ENCODE measurements at places on chromosomes 1 and 21. TPM values are rescaled to one million over a fixed set of nuclear protein-coding genes. Genes with fewer than 3 reads are reported as not detected.
A peak's percentile ranks its signal among the peaks of the same experiment; 100 is the strongest.

The TMEM200B gene
- total RNA-seq = 0.99 TPM

The SYDE2 gene
- 3.9 TPM for total RNA-seq

The RGSL1 gene
- total RNA-seq = not detected

The PTGS2 gene
- 0.18 TPM for total RNA-seq

The TMEM82 gene
- total RNA-seq = not detected

The ZBTB8A gene
- total RNA-seq = 0.24 TPM

The LIX1L gene
- total RNA-seq = 37.6 TPM

- no peak overlapping the region for H3K4me3 ChIP-seq
- H3K4me1 ChIP-seq = peaks cover 25% of the 10 kb centered on the region
- peak overlapping the region; percentile 49 for H3K27ac ChIP-seq
- no peaks in the 10 kb centered on the region for H3K36me3 ChIP-seq
- no peak for DNase-seq
- no peaks in the 10 kb centered on the region for H3K27me3 ChIP-seq
Observed at GRCh38 chr1:161195171-161195570, 3.7 kb downstream of the ADAMTS4 start.

GRCh38 chr1:84861516-84861915 is 31.5 kb downstream of the LPAR3 start:
- peaks cover 49% of the 10 kb centered on the region for H3K4me1 ChIP-seq
- no peak for DNase-seq
- H3K4me3 ChIP-seq = peak overlapping the region; percentile 7
- H3K27me3 ChIP-seq = no peaks in the 10 kb centered on the region
- H3K27ac ChIP-seq = peak overlapping the region; percentile 62

GRCh38 chr1:21546122-21546825 is 37.1 kb downstream of the ALPL start:
- H3K27ac ChIP-seq = no peak overlapping the region
- no peak for DNase-seq
- no peak overlapping the region for H3K4me3 ChIP-seq

- H3K27me3 ChIP-seq = no peaks in the 10 kb centered on the region
- DNase-seq = no peak
- no peak overlapping the region for H3K4me3 ChIP-seq
- H3K36me3 ChIP-seq = no peaks in the 10 kb centered on the region
- no peak overlapping the region for H3K27ac ChIP-seq
Observed at GRCh38 chr1:28845786-28846543, 34.0 kb downstream of the OPRD1 start.

DNA sequence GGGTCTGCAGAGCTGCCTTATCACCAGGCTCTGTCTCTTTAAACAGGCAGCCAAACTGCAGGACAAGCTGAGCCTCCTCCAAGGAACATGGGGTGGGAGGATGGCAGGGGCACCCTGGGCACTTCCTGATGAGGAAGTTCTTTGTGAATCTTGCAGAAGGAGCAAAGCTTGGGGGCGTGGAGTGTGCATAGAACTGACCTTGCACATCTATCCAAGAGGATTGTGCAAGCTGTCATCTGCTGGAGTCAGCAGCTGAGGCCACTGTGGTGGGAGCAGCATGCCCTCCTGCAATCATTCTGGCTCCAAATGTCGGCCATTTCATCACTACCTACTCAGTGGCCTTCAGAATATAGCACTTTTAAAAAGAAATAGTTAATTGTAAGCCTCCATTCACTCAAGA is 182.2 kb downstream of the AJAP1 start:
- H3K27me3 ChIP-seq = peaks cover 3% of the 10 kb centered on the region
- no peaks in the 10 kb centered on the region for H3K36me3 ChIP-seq
- H3K4me1 ChIP-seq = no peaks in the 10 kb centered on the region
- no peak overlapping the region for H3K27ac ChIP-seq

DNA sequence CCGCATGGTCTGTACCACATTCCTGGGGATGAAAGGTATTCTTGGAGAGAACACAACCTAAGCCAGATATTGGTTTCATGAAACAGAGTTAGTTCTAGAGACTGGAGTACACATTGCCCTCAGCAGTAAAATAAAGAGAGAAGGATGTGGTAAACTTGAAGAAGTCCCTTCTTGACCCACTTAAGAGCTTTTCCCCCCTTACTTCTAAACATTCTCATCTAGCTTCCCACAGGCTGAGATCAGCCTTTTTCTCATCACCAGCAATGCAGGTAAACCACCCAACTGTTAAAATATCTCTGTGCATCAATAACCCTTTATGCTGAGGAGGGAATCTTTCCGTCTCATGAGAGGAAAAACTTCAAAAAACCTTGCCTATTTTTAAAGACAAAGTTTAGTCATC is 62.6 kb downstream of the SUSD4 start:
- no peak overlapping the region for H3K27ac ChIP-seq
- H3K36me3 ChIP-seq = peaks cover 1% of the 10 kb centered on the region
- H3K27me3 ChIP-seq = no peaks in the 10 kb centered on the region
- H3K4me1 ChIP-seq = peaks cover 14% of the 10 kb centered on the region
- no peak overlapping the region for H3K4me3 ChIP-seq
- no peak for DNase-seq

DNA sequence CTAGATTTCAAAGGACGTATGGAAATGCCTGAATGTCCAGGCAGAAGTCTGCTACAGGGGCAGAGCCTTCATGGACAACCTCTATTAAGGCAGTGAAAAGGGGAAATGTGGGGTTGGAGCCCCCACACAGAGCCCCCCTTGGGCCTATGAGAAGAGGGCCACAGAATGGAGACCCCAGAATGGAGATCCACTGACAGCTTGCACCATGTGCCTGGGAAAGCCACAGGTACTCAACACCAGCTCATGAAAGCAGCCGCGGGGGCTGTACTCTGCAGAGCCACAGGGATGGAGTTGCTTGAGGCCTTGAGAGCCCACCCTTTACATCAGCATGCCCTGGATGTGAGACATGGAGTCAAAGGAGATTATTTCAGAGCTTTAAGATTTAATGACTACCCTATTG is 108.7 kb downstream of the DMRTB1 start:
- no peaks in the 10 kb centered on the region for H3K36me3 ChIP-seq
- peaks cover 7% of the 10 kb centered on the region for H3K4me1 ChIP-seq
- H3K27ac ChIP-seq = no peak overlapping the region
- H3K27me3 ChIP-seq = peaks cover 38% of the 10 kb centered on the region

DNA sequence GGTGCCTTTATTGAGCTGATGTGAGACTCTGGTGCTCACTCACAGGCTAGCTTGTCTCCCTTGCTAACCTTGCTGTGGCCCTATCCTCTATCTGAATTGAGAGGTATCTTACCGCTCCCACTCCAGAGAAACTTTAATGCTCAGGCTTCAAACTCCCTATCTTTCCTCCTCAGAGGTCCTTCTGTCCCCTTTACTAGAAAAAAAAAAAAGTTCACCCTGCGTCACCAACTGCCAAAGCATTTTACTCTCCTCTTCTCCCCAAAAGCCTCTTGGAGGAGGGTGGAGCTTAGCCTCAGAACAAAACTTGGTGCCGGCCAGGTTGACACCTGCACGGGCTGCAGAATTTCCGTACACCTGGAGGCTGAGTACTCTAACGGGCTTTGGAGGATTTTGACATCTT is 55.1 kb downstream of the ATP2B4 start:
- peaks cover 24% of the 10 kb centered on the region for H3K4me1 ChIP-seq
- H3K27ac ChIP-seq = peak overlapping the region; percentile 26
- H3K4me3 ChIP-seq = no peak overlapping the region
- peaks cover 5% of the 10 kb centered on the region for H3K36me3 ChIP-seq
- no peaks in the 10 kb centered on the region for H3K27me3 ChIP-seq

DNA sequence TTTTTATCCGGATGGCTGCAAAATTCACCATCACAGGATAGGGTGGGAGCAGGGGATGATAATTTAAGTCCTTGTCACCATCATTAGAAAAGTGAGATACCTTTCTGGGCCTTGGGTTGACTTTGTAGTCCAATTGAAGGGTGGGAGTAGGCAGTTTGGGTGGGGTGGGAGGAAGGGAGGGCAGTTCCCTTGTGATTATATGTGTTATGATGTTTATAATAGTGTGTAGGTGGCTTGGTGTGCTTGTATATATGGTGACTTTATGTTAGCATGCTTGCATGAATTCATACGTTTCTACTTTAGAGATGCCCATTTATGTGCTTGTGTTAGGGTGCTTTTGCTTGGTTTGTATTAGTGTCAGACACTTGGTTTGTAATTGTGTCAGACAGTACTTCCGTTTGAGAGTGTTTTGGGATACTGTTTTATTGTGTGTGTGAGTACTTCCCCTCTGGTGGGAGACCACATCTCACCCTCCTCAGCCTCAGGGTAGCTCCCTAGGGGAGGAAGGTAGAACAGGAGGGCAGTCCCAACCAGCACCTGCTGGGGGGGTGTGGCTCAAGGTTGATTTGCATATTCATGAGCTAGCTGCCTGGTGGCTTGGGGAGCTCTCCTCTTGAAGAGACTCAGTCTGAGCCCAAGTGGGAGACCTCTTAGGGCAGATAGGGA is 6.3 kb upstream of the POU3F1 start:
- no peaks in the 10 kb centered on the region for H3K36me3 ChIP-seq
- peaks cover 31% of the 10 kb centered on the region for H3K27me3 ChIP-seq
- H3K4me3 ChIP-seq = no peak overlapping the region
- no peak overlapping the region for H3K27ac ChIP-seq
- DNase-seq = no peak

DNA sequence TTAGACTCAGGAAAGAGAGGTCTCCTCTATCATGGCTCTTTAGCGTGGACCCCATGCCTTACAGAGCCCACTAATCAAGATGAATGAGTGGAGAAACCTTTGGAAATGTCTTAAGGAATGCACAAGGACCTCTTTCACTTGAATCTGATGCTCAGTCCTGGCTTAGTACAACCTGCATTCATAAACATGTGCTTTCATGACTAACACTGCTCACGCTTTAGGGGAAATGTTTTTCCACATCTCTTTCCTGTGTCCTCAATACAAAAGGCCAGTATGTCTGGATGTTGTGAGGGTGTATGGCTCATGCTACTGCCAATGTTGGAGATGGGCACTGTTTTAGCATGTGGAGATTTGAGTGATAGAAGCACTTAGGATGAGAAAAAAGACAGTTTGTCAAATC is 14.2 kb upstream of the GNG12 start:
- H3K27me3 ChIP-seq = peaks cover 34% of the 10 kb centered on the region
- no peak overlapping the region for H3K4me3 ChIP-seq
- no peak for DNase-seq
- no peaks in the 10 kb centered on the region for H3K36me3 ChIP-seq
- no peaks in the 10 kb centered on the region for H3K4me1 ChIP-seq
- no peak overlapping the region for H3K27ac ChIP-seq

GRCh38 chr1:33895396-33895795 is 31.5 kb downstream of the HMGB4 start:
- H3K27me3 ChIP-seq = peaks cover 12% of the 10 kb centered on the region
- no peak overlapping the region for H3K27ac ChIP-seq
- no peaks in the 10 kb centered on the region for H3K36me3 ChIP-seq
- no peaks in the 10 kb centered on the region for H3K4me1 ChIP-seq
- H3K4me3 ChIP-seq = no peak overlapping the region

- H3K36me3 ChIP-seq = no peaks in the 10 kb centered on the region
- H3K27ac ChIP-seq = no peak overlapping the region
- peaks cover 7% of the 10 kb centered on the region for H3K27me3 ChIP-seq
- DNase-seq = no peak
Observed at GRCh38 chr1:87683196-87683956, 354.7 kb downstream of the LMO4 start.

- no peak overlapping the region for H3K27ac ChIP-seq
- DNase-seq = no peak
- H3K27me3 ChIP-seq = peaks cover 47% of the 10 kb centered on the region
- H3K4me1 ChIP-seq = no peaks in the 10 kb centered on the region
Observed at GRCh38 chr1:5818755-5819154, 173.5 kb downstream of the NPHP4 start.

DNA sequence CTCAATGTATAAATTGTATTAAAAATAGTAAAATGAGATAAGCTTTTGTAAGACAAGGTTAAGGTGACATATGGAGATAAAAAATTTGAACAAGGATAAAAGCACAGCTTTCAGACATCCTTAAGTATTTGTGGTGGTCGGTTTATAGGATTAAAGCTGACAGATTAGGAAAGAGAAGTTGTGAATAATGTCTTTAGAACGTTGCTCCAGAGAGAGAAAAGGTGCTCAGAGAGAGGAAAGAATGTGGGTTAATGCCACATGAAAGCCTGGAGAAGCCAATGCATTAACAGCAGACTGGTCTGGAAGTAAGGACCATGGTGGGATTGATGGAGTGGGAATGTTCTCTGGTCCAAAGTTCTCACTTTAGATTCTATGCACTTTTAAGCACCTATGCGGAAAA is 44.8 kb downstream of the ATP6V1G3 start:
- peaks cover 13% of the 10 kb centered on the region for H3K4me1 ChIP-seq
- no peaks in the 10 kb centered on the region for H3K27me3 ChIP-seq
- no peak overlapping the region for H3K27ac ChIP-seq
- no peak for DNase-seq
- H3K4me3 ChIP-seq = no peak overlapping the region
- no peaks in the 10 kb centered on the region for H3K36me3 ChIP-seq

DNA sequence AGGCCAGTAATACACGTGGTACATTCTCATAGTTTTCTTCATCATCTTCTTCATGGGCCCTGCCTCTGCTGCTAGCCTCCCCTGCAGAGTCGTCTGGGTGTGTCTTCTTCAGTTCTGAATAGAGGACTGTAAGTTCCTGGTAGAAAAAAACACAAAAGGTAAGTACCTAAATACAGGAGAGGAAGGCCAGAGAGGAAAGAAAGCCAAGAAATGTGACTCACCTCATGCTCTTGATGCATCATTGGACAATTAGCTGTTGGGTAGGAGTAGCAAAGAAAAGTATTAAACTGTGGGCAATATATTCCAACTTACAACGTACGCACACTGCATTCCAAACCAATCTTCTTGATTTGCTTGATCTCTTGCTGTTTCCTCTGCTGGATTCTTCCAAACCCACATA is 21.8 kb downstream of the FCRL3 start:
- H3K4me3 ChIP-seq = no peak overlapping the region
- no peak for DNase-seq

GRCh38 chr1:28122183-28122582 is 33.8 kb upstream of the EYA3 start:
- peaks cover 39% of the 10 kb centered on the region for H3K27me3 ChIP-seq
- DNase-seq = no peak
- no peaks in the 10 kb centered on the region for H3K36me3 ChIP-seq
- no peak overlapping the region for H3K27ac ChIP-seq
- no peak overlapping the region for H3K4me3 ChIP-seq
- no peaks in the 10 kb centered on the region for H3K4me1 ChIP-seq

- peaks cover 5% of the 10 kb centered on the region for H3K36me3 ChIP-seq
- peaks cover 23% of the 10 kb centered on the region for H3K4me1 ChIP-seq
- no peaks in the 10 kb centered on the region for H3K27me3 ChIP-seq
- no peak for DNase-seq
- no peak overlapping the region for H3K27ac ChIP-seq
- no peak overlapping the region for H3K4me3 ChIP-seq
Observed at GRCh38 chr1:107883562-107883961, 81.4 kb downstream of the VAV3 start.

GRCh38 chr1:36650200-36651065 is 167.7 kb upstream of the CSF3R start:
- H3K36me3 ChIP-seq = no peaks in the 10 kb centered on the region
- H3K27ac ChIP-seq = no peak overlapping the region
- H3K27me3 ChIP-seq = peaks cover 40% of the 10 kb centered on the region
- peak; percentile 52 for DNase-seq

DNA sequence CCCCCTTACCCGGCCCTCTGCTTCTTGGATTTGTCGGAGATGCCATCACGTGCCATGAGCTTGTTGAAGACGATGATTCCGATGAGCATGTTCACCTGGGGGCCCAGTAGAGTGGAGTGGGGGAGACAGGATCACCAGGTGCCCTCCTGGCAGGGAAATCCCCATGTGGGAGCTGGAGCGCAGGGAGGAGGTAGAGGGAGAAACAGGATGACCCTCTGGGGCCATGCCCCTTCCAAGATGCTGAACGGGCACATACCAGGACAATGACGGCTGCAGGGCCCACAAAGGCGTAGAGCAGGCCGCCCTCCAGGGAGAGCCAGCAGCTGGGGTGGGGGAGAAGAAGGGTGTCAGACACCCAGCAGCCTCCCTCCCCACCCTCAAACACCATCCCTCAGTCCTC is 28.6 kb downstream of the ADGRB2 start:
- no peaks in the 10 kb centered on the region for H3K36me3 ChIP-seq
- no peak for DNase-seq
- no peaks in the 10 kb centered on the region for H3K27me3 ChIP-seq
- peaks cover 3% of the 10 kb centered on the region for H3K4me1 ChIP-seq
- no peak overlapping the region for H3K4me3 ChIP-seq
- H3K27ac ChIP-seq = no peak overlapping the region

Data from activated naive CD8-positive, alpha-beta T cell treated with anti-CD3 and anti-CD28 coated beads for 36 hours (primary cell).